NCI-H2227 treated with DMSO at 0.1 percent for 48 hours (cell line): ENCODE measurements at places on chromosomes 1 and 21.
A peak's percentile ranks its signal among the peaks of the same experiment; 100 is the strongest.

DNA sequence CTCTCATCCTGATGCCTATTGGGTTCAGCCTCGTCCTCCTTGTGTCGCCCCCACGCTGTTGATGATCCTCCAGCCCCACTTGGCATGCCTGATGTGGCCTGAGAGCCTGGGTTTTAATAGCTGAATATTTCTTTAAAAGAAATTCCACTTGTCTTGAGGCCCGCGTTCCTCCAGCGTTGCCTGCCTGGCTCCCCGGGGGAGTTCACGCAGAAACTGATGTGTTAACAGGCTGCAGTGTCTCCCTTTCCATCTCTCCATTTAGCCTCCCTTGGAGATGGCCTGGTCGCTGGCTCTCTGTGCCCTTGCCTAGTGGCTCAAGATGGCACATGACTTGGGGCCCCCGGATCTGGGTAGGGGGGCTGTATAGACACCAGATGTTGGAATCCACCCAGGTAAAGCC is 9.5 kb downstream of the ACTL8 start:
- no peak for DNase-seq

GRCh38 chr1:52679048-52679447 is 19.1 kb downstream of the COA7 start:
- DNase-seq: no peak

- no peak for DNase-seq
Measured at GRCh38 chr1:182794676-182795201, 5.2 kb downstream of the NPL start.

- DNase-seq: no peak
Measured at GRCh38 chr1:66752000-66752592, at the start of gene DYNLT5. TSS of gene DYNLT5 (plus strand) at chr1:66752459. CDS start at chr1:66754659, 2,200 bp downstream.

GRCh38 chr1:159465191-159465603 is 25.7 kb downstream of the OR10J1 start:
- no peak for DNase-seq

- DNase-seq: no peak
Measured at GRCh38 chr1:23100074-23100748, 68.4 kb downstream of the LUZP1 start.

- no peak for DNase-seq
Measured at GRCh38 chr21:38958940-38959691, 153.4 kb downstream of the ETS2 start.

DNA sequence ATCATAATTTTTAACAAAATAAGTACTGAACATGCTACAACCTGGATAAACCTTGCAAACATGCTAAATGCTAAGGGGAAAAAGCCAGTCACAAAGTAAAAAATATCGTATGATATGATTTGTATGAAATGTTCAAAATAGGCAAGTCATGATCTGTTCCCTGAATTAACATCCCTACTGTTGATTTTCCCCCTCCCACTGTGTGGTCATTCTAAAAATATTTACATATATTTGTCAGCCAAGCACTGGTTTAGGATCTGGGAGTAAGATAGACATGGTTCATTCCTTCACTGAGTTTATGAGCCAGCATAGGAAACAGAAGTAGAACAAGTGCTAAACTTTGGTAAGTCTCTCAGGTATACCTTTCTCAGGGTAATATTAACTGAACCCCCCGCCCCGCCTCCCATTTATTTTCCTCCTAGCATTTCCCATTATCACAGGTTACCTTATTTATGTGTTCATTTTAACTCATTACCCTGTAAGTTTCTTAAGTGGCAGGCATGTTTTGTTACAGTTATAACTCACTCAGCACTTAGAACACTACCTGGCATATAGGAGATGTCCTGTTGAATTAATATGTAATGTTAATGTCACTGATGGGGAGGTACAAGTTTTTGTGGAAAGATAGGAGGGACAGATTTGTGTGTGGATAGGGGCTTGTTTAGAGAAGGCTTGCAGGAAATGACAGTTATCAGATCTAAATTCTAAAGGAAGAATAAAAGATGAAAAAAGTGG is 12.3 kb downstream of the UQCRH start:
- no peak for DNase-seq

DNA sequence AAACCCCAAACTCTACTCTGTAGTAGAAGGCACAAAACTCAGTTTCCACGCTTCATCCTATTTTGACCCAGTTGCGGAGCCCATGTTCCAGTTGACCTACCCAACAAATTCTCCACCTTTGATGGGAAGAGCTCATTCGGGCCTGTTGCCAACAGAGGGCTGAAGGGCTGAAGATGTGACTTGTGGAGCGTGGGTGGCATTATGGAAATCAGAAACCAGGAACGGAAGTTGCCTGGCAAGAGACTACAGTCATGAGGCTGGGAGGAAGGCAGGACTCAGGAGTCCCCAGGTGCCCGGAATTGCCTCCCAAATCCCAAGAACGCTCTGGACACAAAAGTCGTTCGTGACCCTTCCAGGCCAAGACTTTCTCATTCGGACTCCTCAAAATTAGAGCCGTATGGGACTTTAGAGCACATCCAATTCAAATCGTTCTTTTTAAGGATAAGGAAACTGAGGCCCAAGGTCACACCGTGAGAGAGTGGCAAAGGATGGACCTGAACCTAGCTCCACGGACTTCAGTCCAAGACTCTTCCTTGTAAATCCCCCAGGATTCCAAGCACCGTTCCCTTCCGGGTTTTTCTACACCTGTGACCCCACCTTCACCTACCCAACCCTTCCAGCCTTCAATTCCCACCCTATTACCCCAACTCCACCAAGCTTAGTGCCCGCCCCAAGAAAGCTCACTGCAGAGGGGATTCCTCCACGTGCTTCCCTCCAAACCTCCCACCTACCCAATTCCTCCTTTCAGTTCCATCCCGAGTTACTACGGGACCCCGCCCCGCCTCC is 739 bp downstream of the SMG5 start:
- peak; percentile 13 for DNase-seq

- no peak for DNase-seq
Measured at GRCh38 chr1:174344162-174344561, 103.6 kb upstream of the GPR52 start.

DNA sequence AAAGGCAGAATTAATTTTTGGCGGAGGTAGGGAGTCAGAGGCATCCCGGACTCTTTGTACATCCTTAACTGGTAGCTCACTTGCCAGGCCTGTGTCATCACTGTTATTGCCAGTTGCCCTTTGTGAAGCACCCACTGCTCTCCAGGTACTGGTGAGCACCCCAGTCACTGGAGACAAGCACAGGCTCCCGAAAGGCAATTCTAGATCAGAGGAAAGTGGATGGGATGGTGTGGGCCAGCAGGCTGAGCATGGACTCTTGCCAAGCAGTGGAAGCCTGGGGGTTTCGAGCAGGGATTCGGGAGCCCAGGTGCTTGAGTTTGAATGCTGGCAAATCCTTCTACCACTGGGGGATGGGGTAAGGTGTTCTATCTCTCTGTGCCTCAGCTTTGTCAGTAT is 551.1 kb downstream of the MATN1 start:
- DNase-seq: no peak

- no peak for DNase-seq
Measured at GRCh38 chr1:84996846-84997666, at the start of gene MCOLN2. TSS of gene MCOLN2 (minus strand) at chr1:84997113. CDS start at chr1:84996872, 241 bp downstream.
